ENCODE measurements at places on chromosomes 5 and 9.

- DNase-seq: no peak
Observed at GRCh38 chr5:51895834-51896233, 512.6 kb downstream of the ISL1 start.

- no peak for DNase-seq
Observed at GRCh38 chr9:87336407-87336806, 161.3 kb upstream of the DAPK1 start.

DNA sequence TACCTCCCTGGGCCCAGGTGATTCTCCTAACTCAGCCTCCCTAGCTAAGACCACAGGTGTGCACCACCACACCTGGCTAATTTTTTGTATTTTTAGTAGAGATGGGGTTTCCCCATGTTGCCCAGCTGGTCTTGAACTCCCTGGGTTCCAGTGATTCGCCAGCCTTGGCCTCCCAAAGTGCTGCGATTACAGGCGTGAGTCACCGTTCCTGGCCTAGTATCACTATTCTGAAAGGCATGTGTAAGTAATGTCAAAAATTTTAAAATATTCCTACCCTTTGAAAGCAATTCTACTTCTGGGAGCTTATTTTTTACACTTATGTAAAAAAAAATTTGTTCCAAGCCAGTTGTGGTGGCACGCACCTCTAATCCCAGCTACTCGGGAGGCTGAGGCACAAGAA, 27.1 kb upstream of the TLE1 start:
- DNase-seq: no peak

- DNase-seq: no peak
Observed at GRCh38 chr9:137158625-137159024, 11.2 kb downstream of the LRRC26 start.

DNA sequence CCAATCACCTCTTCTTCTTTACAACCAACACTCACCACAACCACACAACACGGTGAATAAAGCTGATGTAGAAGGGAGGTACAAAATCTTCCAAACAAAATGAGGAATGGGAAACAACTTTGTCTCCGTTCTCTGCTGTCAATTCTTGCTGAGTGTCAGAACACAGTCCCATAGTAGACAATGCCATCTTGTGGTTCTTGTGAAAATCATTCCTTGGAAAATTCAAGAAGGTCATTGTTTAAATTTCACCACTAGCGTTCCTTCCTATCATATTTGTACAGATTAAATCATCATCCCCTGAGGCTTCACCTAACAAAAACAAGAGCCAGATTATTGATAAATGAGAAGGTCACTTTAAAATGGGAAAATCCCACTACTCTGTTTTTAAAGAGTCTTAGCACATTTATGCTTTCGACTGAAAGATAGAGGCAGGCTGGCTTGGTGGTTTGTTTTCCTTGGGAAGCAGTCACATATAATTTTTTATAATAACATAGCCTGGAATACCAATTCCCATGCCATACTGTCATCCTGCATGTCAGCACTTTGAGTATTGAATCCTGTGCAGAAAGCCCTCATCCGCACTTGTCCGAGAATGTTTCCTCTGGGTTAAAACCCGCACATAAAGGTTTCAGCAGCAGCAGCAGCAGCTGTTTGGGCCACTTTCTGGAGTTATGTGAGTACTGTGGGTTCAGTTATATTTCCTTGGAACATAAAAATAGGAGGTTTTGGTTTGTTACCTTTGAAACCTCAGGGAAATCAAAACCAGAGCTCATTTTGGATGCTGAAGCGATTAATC, 395.0 kb upstream of the SMARCA2 start:
- no peak for DNase-seq
